Head of caudate nucleus (tissue), 42 donors: ENCODE measurements at places on chromosomes 4 and X.

DNA sequence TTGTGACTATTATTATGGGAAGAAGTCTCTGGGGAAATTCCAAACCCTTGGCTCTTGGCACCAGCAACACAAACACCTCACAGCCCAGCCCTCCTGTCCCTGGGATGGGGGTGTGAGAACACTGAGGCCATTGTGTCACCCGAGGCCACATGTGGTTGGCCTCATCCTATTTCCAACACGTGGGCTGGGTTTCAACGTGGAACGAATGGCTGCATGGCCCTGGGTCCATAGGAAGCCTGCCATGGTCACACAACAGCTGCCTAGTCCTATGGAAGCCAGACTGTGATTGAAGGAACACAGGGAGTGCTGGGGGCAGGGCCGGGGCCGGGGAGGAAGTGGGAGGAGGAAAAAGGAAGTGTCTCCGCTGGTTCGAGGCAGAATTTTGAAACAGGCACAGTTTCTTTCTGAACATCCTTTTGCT lies 10.0 kb downstream of the CLCN4 start:
- DNase-seq = peak; percentile 74

GRCh38 chr4:6932918-6933317 lies 23.3 kb downstream of the TBC1D14 start:
- no peak for DNase-seq

- DNase-seq = no peak
Measured at GRCh38 chr4:159013692-159014091, 89.2 kb upstream of the RAPGEF2 start.

GRCh38 chrX:121836000-121836399 lies 788.6 kb downstream of the GLUD2 start:
- DNase-seq = no peak

- DNase-seq = no peak
Measured at GRCh38 chrX:140725500-140725899, 15.9 kb downstream of the LINC00632 start.

DNA sequence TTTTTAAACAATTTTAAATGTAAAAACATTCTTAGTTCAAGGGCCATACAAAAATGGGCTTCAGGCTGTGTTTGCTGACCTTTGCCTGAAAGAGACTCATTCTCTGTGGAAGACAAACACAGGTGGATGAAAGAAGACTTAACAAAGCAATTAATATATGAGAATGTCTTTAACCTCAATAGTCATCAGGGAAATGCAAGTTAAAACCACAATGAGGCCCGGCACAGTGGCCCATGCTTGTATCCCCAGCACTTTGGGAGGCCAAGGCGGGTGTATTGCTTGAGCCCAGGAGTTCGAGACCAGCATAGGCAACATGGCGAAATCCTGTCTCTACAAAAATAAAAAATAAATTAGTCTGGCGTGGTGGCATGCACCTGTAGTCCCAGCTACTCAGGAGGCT lies 7.1 kb upstream of the SMARCA1 start:
- DNase-seq = no peak

- DNase-seq = peak; percentile 88
Measured at GRCh38 chrX:129932016-129932820, 26.3 kb downstream of the UTP14A start.

DNA sequence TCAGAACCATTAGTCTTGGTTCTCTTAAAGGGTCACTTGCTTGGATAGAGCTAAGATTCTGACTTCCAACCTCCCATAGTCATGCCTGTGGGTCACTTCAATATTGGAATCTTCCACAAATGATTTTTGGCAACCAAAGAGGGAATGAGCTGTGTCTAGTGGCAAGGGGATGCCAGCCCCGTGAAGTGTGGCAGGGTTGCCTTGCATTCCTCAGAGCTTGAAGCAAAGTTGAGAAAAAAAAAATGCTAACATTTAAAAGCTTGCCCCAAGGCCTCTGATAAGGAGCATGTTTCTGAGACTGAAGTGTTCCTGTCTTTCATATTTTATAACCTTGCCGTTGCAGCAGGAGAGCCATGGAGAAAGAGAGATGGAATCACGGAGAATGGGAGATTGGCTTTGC lies 120.2 kb downstream of the PAPSS1 start:
- DNase-seq = no peak

DNA sequence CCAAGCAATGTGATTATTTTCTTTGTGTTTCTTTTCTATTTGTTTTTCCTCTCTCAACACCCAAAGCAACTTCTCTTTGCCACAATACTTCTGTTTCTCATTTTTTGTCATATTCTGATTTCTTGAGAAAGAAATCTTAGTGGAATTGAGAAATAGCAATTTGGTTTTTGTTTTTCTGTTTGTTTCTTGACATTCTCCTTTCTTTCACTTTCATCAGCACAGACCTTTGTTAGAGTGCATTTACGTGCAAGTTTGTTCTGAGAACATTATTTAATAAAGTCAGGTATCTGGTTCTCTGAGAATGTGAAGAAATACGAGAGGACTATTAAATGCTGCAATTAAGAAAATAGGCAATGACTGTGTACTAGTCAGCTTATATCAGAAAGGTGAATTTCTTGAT lies 608.1 kb upstream of the AADAT start:
- DNase-seq = no peak

- no peak for DNase-seq
Measured at GRCh38 chr4:143382596-143382995, 45.9 kb downstream of the GAB1 start.

DNA sequence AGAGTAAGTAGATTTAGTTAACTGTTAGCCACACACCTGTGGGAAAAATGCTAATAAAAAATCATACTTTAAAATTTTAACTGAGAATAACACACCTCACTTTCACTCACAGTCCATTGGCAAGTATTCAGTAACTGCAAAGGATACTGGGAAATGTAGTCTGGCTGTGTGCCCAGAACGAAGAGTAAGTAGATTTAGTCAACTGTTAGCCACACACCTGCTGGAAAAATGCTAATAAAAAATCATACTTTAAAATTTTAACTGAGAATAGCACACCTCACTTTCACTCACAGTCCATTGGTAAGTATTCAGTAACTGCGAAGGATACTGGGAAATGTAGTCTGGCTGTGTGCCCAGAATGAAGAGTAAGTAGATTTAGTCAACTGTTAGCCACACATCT lies 178.4 kb upstream of the NWD2 start:
- DNase-seq = peak; percentile 46

- no peak for DNase-seq
Measured at GRCh38 chrX:22383988-22384387, 111.3 kb downstream of the CBLL2 start.

DNA sequence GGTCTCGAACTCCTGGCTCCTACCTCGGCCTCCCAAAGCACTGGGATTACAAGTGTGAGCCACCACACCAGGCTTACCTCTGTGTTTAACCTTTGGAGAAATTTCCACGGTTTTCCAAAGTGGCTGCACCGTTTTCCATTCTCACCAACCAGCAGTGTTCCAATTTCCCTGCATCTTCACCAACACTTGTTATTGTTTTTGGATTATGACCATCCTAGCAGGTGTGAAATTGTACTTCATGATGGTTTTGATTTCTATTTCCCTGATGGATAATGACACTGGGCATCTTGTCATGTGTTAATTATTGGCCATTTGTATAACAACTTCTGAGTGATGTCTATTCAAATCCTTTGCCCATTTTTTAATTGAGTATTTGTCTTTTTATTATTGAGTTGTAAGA lies 2.7 kb upstream of the MAP3K15 start:
- DNase-seq = no peak

GRCh38 chrX:11728556-11728955 lies 29.5 kb upstream of the MSL3 start:
- DNase-seq = no peak

GRCh38 chrX:133892337-133892736 lies 93.1 kb downstream of the GPC3 start:
- DNase-seq = no peak

DNA sequence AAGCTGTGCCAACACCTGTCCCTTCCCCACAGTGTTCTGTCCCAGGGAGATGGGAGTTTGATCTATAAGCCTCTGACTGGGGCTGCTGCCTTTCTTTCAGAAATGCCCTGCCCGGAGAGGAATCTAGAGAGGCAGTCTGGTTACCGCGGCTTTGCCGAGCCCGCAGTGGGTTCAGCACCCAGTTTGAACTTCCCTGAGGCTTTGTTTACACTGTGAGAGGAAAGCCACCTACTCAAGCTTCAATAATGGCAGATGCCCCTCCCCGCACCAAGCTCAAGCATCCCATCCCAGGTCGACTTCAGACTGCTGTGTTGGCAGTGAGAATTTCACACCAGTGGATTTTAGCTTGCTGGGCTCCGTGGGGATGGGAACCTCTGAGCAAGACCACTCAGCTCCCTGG lies 33.3 kb upstream of the ARSJ start:
- DNase-seq = no peak

GRCh38 chr4:3241898-3242524 lies 6.9 kb upstream of the MSANTD1 start:
- no peak for DNase-seq

- DNase-seq = no peak
Measured at GRCh38 chr4:110944501-110944900, 321.6 kb upstream of the PITX2 start.

DNA sequence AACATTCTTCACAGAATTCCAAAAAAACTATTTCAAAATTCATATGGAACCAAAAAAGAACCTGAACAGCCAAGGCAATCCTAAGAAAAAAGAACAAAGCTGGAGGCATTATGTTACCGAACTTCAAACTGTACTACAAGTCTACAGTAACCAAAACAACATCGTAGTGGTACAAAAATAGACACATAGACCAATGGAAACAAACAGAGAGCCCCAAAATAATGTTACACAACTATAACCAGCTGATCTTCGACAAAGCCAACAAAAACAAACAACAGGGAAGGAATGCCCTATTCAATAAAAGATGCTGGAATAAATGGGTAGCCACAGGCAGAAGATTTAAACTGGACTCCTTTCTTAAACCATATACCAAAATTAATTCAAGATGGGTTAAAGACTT lies 1189.6 kb downstream of the PCDH18 start:
- no peak for DNase-seq

- DNase-seq = no peak
Measured at GRCh38 chr4:20338841-20339240, 87.1 kb downstream of the SLIT2 start.

GRCh38 chr4:158043971-158044618 lies 128.7 kb downstream of the GASK1B start:
- DNase-seq = no peak

- DNase-seq = no peak
Measured at GRCh38 chr4:152451496-152451895, 84.4 kb downstream of the FBXW7 start.

GRCh38 chrX:30690330-30690729 lies 37.1 kb downstream of the GK start:
- DNase-seq = no peak

GRCh38 chr4:61336488-61336887 lies 136.4 kb downstream of the ADGRL3 start:
- peak; percentile 41 for DNase-seq

- no peak for DNase-seq
Measured at GRCh38 chr4:17490575-17491059, 21.3 kb downstream of the QDPR start.

DNA sequence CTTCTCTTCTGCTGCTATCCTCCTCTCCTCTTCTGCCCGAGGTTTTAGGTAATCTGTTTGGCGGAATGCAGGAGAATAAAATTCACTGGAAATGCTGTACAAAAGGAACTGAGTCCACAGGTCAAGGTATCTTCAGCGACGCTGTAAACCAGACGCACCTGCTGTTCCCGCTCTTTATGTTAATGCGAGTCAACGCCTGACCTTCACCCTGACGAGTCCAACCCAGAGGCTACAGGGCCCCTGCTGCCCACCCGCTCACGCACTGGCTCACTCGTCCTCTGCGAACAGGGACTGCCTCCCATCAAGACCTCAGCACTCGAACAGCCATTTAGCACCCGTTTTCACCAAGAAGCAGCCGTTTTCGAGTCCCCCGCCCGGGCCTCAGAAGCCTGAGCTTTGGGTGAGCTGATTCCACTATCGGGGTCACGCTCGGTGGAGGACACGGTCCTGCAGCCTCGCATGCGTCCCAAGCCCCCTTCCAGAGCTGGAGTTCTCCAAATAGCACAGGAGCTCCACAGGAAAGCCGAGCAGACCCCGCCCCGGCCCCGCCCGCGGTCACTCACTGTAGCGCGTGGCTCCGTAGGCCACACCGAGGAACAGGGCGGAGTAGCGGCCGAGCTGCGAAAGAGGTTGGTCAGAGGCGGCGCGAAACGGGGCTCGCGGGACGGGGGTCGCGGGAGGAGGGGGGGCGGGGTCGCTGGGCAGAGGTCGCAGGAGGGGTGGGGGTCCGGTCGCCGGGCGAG lies 556 bp downstream of the ATP5ME start:
- DNase-seq = peak; percentile 60

DNA sequence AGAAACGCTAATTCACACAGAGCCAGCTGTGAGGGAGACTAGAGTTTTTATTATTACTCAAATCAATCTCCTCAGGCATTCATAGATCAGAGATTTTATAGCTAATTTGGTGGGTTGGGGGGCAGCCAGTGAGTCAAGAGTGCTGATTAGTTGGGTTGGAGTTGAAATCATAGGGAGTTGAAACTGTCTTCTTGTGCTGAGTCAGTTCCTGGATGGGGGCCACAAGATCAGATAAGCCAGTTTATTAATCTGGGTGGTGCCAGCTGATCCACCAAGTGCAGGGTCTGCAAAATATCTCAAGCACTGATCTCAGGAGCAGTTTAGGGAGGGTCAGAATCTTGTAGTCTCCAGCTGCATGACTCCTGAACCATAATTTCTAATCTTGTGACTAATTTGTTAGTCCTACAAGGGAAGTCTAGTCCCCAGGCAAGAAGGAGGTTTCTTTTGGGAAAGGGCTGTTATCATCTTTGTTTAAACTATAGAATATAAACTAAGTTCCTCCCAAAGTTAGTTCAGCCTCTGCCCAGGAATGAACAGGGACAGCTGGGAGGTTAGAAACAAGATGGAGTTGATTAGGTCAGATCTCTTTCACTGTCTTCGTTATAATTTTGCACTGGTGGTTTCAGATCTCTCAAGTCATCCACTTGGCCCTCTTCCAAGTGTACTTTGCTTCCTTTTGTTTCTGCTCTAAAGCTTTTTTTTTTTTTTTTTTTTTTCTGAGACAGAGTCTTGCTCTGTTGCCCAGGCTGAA lies 5.4 kb upstream of the NAA11 start:
- no peak for DNase-seq

DNA sequence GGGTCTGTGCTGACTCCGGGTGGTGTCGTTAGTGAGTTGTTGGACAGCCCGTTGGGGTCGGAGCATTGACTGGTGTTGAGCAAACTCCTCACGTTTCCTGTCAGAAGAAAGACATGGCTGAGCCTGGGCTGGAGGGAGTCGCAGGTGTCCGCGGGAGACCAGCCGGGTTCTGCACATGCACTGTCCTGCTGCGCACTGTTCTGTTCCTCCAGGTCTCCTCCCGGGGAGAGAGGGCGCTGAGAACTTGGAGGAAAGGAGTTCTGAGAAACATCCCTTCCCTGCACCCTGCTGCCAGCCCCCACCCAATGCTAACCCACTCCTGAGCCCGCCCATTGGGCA lies 1.1 kb downstream of the ZNF141 start:
- peak; percentile 37 for DNase-seq
